ENCODE measurements at places on chromosomes 5 and 9. TPM values are rescaled to one million over a fixed set of nuclear protein-coding genes. Genes with fewer than 3 reads are reported as not detected.

GRCh38 chr9:33117306-33117705 is 40.8 kb upstream of the SMU1 start:
- no peak for DNase-seq

Gene HMCN2
- 0.38 TPM for total RNA-seq

Gene NMUR2
- total RNA-seq, result not detected

- no peak for DNase-seq
Observed at GRCh38 chr5:12013351-12013750, 109.1 kb upstream of the CTNND2 start.

Gene GPR151
- not detected for total RNA-seq

GRCh38 chr5:171316258-171317121 is 7.4 kb downstream of the TLX3 start:
- DNase-seq, result no peak

- DNase-seq, result no peak
Observed at GRCh38 chr9:116323571-116323970, 170.0 kb downstream of the PAPPA start.

- DNase-seq, result no peak
Observed at GRCh38 chr5:173653822-173654523, 37.5 kb upstream of the BOD1 start.

Gene POLR3G
- 38.4 TPM for total RNA-seq

DNA sequence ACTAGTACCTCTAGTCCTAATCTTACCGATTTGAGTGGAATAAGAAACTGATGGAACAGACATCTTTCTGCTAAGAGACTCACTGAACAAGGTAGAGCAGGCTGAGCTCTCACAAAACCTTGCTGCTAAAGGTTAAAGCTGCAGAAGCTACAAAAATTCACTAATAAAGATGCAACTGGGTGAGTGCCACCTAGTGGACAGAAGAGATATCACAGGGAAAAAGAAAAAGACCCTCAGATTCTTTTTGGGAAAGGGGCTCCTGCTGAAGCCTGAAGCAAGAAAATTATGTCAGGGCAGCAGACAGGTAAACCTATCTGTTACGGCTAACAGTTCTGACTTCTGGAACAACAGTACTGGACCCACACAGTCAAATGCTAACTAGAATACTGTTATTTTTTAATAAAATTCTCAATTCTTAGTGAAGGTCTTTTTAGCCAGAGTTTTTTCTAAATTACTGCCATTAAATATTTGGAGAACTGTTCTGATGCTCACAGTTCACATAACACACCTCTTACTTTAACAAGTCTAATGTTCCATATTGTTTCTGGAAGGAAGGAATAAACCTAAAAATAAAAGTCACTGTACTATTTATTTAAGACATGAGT is 51.2 kb downstream of the DIAPH1 start:
- DNase-seq, result no peak

DNA sequence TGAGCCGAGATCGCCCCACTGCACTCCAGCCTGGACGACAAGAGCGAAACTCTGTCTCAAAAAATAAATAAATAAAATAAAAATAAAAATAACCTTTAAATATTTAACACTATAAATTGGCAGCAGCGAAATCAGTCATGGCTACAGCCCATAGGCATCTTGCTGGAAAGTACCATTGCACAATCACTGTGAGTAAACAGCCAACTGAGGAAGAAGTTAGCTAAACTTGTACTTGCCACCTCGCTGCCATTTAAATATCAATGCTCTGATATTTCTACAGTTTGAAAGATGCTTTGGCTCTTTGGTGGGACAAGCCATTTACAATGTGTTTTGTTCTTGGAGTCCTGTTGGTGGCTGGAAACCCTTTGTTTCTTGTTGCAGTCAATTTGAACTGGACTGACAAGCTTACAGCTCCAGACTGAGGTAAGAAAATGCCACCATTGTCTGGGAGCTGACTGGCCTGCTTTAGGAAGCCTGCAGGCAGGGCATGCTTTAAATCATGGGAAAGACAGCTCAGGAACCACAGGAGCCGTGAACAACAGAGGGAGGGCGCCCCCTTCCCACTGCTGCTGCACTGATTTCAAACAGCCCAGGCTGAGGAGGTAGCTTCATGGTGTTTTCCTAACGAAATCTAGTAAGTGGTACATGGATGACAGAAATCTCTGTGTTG is 322.8 kb upstream of the RFX3 start:
- DNase-seq, result no peak

- DNase-seq, result no peak
Observed at GRCh38 chr9:116008278-116008677, 145.3 kb upstream of the PAPPA start.

Gene GDA
- total RNA-seq, result 311 TPM

- no peak for DNase-seq
Observed at GRCh38 chr5:10056228-10056760, 193.4 kb downstream of the ATPSCKMT start.

- DNase-seq, result no peak
Observed at GRCh38 chr5:157219491-157220271, 39.0 kb downstream of the ITK start.

Gene ANKRD31
- total RNA-seq, result 0.14 TPM

GRCh38 chr5:66652818-66653217 is 56.6 kb downstream of the MAST4 start:
- DNase-seq, result no peak

GRCh38 chr5:168172760-168173223 is 118.7 kb upstream of the WWC1 start:
- no peak for DNase-seq

DNA sequence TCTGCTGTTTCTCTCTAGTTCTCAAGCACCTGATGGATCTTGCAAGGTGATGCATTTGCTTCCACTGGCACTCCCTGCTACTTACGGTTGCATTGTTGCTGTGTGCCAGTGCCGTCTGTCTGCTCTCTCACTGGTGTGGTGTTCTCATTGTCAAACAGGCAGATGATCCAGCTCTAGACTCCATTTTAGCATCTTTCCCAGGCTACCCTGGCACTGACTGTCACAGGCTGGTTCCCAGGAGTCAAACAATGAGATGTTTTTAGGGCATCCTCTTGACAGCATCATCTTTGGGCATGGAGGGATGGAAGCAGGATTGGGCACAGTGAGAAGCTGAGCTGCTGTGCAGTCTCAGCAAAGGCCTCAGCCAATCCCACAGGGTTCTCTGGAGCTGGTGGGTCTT is 12.9 kb downstream of the MTRR start:
- no peak for DNase-seq

- DNase-seq, result no peak
Observed at GRCh38 chr9:4116071-4116581, 183.7 kb downstream of the GLIS3 start.

DNA sequence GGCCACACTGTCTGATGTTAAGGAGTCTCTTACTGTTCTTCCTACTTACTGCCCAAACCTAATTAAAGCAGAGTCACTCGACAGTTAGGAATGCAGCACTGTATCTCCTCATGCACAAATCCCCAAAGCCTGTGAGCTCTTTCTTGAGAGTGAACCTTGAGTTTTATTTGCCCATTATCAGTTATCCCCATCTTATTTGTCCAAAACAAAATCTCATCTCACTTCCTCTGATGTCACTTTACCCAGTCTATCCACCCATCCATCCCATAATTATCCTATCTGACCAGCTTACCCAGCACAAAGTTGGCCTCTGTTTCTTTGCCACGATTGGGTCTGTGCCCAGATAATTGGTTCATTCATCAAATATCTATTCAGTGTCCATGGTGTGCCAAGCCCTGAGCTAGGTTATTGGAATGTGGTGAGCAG is 250.8 kb downstream of the SLIT3 start:
- no peak for DNase-seq

GRCh38 chr9:108528231-108528630 is 327.6 kb downstream of the ACTL7B start:
- no peak for DNase-seq

Gene DDX4
- total RNA-seq, result not detected

DNA sequence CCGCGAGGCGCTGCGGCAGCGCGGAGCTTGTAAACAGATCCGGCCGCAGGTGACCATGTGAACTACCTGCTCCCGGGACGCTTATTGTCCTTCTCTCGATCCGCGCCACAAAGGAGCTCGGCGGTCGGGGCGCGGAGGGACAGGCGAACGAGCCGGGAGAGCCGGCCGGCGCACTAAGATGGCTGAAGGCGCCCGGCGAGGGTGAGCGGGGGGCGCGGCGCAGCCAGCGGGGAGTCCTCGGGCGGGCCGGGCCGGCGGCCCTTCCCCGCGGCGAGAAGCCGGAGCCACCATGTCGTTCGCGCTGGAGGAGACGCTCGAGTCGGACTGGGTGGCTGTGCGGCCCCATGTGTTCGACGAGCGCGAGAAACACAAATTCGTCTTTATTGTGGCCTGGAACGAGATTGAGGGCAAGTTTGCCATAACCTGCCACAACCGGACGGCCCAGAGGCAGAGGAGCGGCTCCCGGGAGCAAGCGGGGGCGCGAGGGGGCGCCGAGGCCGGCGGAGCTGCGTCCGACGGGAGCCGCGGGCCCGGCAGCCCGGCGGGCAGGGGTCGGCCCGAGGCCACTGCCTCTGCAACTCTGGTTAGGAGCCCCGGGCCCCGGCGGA is 535 bp downstream of the JMY start:
- DNase-seq, result peak; percentile 8

Gene ARL10
- total RNA-seq, result not detected

DNA sequence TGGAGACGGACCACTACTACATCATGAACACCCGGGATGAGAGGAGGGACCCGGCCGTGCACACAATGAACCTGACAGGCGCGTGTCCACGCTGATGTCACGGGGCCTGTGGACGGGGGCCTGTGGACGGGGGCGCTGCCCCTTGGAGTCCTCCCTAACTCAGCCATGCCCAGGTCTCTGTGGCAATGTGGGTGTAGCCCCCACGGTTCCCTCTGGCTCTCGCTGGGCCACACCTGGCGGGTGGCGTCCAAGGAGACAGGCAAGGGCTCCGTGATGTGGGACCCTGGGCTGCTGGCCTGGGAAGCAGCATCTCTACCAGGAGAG is 22.1 kb downstream of the PAEP start:
- DNase-seq, result no peak

- DNase-seq, result no peak
Observed at GRCh38 chr5:32261198-32261597, 51.5 kb downstream of the MTMR12 start.

DNA sequence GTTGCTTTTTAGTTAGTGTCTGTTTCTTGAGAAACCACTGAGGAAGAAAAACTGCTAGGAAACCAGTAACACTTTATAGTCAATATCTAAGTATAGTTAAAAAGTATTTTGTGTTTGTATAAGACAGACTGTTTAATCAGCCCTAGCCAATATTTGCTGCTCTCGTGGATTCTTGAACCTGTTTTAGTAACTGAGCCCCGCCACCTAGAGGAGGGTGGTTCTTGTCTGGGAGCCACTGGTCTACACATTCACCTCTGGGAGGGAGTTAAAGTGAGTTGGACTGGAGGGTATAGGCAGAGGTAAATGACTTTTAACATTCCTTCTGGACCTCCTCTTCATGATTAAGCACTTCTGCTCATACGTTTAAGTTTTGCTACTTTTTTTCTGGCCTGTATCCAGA is 117.2 kb downstream of the SPATA31D1 start:
- DNase-seq, result no peak

Gene FBXL7
- 3.9 TPM for total RNA-seq

DNA sequence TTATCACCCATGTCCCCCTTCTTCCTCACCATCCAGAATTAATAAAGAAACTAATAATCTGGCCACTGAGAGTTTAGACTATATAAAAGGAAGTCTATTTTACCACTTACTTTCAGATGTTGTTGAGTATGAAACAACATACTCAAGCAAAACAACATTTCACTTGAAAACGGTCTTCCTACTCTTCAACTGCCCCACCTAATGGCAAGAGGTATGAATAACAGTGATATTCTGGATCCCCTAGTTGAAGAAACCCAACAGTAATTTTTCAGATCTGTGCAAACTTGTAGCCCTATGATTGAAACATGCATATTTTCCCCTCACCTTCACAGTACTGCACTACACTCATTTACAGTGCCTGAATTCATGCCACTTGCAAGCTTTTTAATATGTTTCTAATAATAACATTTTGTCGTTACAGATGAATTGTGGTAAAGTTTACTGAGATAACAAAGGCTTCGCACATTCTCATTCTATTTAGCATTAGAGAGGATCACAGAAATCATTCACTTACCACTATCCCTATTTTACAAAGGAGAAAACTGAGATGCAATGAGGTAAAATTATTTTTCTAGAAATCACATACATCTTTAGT is 267.9 kb upstream of the PDE4D start:
- no peak for DNase-seq

- peak; percentile 16 for DNase-seq
Observed at GRCh38 chr9:99907208-99907532, 716 bp downstream of the STX17 start.

- no peak for DNase-seq
Observed at GRCh38 chr9:95079461-95079860, 238.0 kb downstream of the FANCC start.

DNA sequence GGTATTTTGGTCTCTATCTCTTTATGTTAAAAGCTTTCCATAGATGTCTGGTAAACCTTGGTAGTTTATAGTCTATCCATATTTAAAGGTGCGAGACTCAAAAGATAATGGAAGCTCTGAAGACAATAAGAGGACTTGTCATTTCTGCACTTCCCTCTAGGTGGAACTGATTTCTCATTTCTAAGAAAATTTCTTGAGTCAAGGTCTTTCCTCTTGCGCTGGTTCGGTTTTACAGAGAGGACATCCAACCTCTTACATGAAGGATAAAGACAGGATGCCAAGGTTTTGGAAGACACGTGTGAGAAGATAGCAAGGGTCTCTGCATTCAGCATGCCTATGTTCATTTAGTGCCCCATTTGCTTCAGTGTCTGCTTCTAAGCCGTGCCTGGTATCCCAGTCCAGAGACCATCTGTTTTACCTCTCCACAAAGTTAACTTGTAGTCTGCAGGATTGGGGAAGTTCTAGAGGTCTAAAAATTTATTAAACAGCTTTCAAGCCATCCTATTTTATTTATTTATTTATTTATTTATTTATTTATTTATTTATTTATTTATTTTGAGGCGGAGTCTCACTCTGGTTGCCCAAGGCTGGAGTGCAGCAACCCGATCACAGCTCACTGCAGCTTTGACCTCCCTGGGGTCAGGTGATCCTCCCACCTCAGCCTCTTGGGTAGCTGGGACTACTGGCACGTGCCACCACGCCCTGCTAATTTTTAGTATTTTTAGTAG is 41.6 kb downstream of the KIAA1191 start:
- DNase-seq, result no peak

- no peak for DNase-seq
Observed at GRCh38 chr9:129138144-129138462, 26.9 kb downstream of the PTPA start.
